Stimulated activated CD8-positive, alpha-beta memory T cell treated with anti-CD3 and anti-CD28 coated beads, Interleukin-15, amount 100 ng/mL, for 4 hours (primary cell): ENCODE measurements at places on chromosomes 4 and X.
A peak's percentile ranks its signal among the peaks of the same experiment; 100 is the strongest.

GRCh38 chrX:33204889-33205288, 6.5 kb downstream of the DMD start:
- DNase-seq = no peak

DNA sequence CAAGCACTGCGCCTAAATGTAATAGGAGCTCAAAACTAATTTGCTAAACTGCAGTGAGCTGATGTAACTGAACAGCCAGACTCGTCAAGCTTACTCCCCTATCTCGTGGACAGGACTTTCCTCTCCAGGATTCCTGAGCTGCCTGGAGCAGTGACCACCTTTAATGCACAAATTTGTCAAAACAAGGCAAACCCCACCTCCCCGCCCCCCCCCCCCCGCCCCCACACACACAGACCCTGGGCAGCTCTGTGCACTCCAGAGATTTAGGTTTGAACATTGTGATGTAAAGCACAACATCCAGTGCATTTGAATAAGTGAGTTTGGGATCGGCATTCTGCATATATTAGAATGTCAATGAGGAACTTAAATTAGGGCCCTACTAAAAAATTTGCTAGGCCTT, 77.7 kb upstream of the DHX15 start:
- no peak for DNase-seq

DNA sequence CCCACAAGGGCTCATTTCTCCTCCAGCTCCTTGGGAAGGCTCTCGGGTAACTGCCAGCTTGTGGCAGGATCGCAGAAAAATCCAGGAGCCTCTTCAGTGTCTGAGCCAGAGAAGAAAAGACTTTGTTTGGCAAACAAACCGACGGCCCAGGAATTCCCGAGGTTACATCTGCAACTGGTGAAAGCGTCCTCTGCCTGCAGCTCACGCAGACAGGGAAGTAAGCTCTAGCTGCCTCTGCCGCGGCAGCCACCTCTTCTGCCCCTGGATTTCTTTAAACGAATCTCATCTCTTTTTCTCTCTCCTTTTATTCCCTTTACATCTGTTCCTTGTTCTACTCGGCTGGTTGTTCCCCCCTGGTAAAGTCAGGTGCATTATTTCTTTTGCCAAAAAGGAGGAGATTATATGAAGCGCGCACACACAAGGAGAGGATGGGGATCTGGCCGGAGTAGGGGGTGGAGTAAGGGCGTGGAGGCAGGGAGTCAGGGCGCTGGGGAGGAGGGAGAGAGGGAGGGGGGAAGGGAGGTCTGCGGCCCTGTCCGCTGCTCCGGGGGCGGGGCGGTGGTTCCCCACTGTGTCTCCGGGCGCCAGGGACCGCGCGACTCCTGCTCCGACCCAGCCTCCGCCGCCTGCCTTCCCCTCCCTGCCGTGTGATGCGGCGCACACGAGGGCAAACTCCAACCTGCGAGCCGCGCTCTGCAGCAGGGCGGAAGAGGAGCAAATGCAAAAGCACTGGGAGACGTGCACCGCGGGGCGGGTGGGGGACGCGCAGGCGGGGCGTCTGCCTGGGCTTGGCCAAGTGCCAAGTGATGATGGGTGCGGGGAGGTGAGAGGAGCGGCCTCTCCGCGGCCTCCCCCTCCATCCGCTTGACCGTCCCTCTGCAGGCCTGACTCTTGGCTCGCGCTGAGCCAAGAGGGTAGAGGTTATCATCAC, at the start of gene DCHS2:
Gene DCHS2 (minus strand): TSS at position 459 of the 931 bp plus-strand sequence. CDS start 444 bp downstream, at position 15.
- DNase-seq = no peak

DNA sequence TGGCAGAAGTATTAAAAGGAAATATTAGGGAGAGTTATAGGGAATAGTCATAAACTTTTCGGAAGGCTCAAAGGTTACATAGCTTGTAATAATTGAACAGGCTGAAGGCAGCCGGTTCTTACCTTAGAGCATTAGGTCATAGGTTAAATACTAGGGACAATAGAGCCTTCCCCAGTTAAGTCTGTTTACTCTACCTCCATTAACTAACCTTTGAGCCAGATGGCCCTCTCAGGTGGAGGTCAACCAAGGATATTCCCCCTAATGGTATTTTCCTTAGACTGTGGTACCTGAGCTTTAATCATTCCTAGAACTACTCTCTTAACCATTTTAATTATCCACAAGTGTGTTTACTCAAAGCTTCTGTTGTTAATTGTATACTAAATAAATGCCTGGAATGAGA, 920.9 kb upstream of the PABPC4L start:
- no peak for DNase-seq

- no peak for DNase-seq
Measured at GRCh38 chrX:44903107-44903506, 30.1 kb downstream of the KDM6A start.

DNA sequence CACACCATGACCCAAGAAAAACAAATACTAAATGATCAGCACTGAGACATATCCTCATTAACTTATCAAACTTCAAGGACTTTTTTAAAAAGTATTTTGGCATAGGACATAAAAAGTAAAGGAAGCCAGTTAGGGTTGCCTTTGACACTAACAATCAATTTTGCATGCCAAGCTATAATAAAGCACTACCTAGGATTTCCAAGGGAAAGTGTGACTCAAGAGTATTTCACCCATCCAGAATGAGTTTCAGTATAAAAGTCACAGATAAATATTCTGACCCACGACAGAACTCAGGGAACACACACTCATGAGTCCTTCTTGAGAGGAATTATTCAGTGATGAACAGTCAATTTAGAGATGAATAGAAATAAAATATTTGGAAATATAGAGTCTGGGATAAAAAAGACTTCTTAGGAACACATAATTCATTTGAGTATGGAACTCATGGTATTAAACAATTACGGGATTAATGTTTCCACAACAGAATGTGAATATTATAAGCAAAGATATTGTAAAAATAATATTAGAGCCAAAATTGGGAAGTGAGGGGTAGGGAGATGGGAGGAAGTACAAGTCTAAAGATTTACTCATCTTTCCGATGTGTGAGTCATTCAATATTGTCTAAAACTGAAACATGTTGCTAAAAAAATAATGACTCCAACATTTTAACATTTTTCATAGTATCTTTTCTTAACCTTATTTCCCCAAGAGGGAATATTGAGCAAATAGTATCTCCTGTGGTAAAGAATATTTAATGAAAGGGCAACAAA, 143.5 kb upstream of the LNX1 start:
- DNase-seq = no peak

DNA sequence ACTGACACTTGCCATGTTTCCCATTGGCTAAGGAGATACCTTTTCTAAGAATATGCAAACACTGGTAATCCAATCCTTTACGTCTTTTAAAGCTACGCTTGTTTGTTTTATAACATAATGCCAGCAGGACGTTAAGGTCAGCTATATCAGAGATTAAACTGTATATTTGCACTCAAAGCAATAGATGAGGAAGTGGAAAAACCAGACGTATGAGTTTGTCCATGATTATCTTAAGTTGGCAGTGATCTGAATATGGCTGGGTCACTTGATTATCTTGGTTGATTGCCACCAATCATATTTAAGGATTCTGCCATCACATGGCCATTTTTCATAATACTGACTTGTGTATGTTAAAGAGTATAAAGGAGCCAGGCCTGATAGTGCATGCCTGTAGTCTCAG, 19.4 kb downstream of the TMSB4X start:
- no peak for DNase-seq

DNA sequence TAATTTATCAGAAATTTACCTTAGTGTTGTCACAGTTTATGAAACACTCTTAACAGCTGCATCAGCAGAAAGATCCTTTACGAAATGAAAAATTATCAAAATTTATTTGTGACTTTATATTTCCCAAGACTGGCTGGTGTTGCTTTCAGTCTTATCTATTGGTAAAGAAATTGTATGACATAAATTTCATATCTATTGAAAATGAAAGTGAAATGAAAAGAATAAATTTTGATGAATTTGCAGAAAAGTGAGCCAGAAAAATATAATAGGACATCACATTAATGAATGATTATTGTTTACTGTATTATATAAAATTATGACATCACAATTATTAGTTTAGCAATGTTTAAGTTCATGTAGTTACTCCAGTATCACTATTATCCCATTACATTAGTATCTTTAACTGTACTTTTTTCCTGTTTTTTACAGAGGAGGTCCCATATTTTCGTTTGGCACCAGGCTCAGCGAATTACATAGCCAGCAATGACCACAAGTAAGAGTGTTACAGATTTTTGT, 13.2 kb upstream of the TMEM165 start:
- DNase-seq = no peak

DNA sequence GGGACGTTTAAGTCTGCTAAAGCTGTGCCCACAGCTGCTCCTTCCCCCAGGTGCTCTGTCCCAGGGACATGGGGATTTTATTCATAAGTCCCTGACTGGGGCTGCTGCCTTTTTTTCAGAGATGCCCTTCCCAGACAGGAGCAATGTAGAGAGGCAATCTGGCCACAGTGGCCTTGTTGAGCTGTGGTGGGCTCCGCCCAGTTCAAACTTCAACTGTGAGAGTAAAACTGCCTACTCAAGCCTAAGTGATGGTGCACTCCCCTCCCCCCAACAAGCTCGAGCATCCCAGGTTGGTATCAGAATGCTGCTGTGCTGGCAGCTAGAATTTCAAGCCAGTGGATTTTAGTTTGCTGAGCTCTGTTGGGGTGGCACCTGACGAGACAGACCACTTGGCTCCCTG, 1371.4 kb downstream of the ADGRL3 start:
- no peak for DNase-seq

GRCh38 chrX:134741746-134742145, 83.5 kb upstream of the PLAC1 start:
- no peak for DNase-seq

- DNase-seq = no peak
Measured at GRCh38 chr4:123976819-123977218, 580.2 kb downstream of the SPRY1 start.

DNA sequence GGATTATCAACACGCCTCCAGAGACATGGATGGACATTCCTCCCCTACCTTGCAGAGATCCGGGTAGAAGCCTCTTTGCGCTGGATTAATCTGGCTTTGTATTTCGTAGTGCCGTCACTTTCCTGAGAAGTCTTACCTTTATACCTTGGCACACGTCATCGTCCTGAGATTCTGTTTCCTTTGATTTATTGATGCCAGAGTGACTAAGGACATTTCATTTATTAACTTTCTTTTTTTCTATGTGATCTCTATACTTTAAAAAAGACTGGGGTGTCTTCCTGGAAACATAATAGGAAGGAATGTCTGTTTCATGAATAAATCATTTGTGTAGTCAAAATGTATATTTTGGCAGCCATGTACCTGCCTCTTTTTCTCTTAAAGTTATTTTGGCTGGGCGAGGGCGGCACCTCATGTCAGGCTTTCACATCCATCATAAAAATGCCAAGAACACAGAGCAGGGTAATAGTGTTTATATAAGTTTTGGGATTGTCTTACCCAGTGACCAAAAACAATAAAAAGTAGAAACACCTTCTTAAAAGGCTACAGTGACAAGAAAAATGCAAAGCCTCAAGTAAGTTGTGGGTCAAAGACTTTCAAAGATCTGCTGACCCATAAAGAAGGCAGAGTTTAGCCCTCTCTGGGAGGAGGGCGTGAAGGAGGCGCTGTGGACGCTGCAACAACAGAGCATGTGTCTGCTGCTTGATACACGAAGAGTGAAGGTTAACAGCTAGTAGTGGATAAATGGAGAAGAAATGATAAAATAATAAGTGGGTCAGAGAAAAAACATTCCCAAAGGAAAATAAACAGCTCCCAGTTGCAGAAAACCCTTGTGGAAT, 124.4 kb downstream of the SHROOM3 start:
- no peak for DNase-seq

DNA sequence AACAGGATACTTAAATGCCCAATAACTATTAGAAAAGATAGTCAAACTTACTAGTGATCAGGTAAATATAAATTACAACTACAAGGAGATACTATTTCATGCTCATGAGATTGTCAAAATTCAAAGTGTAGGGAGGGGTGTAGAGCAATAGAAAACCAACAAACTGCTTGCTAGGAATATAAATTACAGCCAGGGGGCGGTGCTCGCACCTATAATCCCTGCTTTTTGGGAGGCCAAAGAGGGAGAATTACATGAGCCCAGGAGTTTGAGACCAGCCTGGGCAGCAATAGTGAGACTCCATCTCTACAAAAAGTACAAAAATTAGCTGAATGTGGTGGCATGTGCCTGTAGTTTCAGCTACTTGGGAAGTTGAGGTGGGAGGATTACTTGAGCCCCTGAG, 556.5 kb upstream of the NR3C2 start:
- DNase-seq = no peak

DNA sequence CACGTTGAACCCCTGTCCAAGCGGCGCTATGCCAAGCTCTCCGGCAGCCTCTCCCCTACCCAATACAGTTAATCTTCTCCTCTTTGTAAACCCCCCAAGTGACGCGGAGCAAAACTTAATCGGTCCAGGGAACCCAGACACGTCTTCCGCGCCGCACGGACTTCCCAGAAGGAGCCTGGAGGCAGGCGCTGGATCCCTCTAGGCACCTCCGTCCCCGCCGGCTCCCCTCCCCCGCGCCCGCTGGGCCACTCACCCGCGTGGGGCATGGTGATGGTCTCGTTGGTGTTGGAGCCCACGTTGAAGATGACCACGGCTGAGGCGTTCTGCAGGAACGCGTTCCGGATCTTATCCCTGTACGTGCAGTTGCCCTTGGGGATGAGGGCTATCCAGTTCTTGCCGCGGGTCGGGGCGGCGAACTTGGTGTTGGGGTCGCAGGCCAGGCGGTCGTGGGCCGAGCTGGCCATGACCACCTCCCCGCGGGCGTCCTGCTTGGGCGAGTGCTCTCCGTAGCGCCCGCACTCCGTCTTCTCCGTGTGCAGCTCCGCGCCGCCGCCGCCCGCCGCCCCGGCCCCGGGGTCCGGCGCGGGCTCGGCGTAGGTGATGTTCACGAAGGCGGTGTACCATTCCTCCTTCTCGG, 1.1 kb downstream of the RNF150 start:
- DNase-seq = no peak

- DNase-seq = no peak
Measured at GRCh38 chr4:101451086-101451485, 103.8 kb upstream of the PPP3CA start.

DNA sequence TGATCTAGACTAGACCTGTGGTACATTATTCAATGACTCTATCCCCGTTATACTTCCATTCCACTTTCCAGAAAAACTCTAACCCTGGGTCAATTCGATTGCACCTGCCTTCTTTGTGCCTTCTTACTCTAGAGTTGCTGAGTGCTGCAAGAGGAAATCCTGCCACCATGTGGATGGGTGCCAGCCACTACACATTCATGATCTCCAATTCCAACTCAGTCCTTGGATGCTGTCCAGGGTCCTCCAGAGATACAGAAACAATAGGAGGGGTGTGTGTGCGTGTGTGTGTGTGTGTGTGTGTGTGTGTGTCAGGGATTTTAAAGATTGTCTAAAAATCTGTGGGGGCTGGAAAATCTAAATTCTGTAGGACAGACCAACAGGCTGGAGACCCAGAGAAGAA, 42.9 kb upstream of the INTS6L start:
- DNase-seq = peak; percentile 3
